ENCODE measurements at places on chromosomes 2 and 18. TPM values are rescaled to one million over a fixed set of nuclear protein-coding genes. Genes with fewer than 3 reads are reported as not detected.

ARHGAP28 gene
- 0.05 TPM for total RNA-seq

SCYGR4 gene
- not detected for total RNA-seq

NXPH2 gene
- total RNA-seq = not detected

ANKZF1 gene
- 13.8 TPM for total RNA-seq
